ENCODE measurements at places on chromosomes 7 and 10.
A peak's percentile ranks its signal among the peaks of the same experiment; 100 is the strongest.

DNA sequence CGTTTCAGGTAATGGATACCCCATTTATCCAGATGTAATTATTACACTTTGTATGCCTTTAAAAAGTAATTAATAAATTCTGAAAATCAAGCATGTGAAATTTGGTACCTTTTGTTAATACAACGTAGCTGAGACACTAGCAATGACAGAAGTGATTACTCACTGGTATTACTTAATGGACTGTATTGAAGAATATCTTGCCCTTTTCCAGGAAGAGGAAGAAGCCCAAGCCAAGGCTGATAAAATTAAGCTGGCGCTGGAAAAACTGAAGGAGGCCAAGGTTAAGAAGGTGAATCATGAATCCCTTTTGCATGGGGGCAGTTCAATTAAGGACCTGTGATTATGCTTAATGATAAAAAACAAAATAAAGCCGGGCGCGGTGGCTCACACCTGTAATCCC lies 64.8 kb downstream of the APBB1IP start:
- no peak for DNase-seq

GRCh38 chr7:28989211-28989980 lies 31.3 kb upstream of the TRIL start:
- no peak for DNase-seq

GRCh38 chr7:40551685-40552576 lies 417.1 kb downstream of the SUGCT start:
- no peak for DNase-seq

- peak; percentile 15 for DNase-seq
Observed at GRCh38 chr7:141700848-141701371, 1.1 kb downstream of the DENND11 start.

- DNase-seq: no peak
Observed at GRCh38 chr10:44298713-44299112, 86.2 kb downstream of the CXCL12 start.

DNA sequence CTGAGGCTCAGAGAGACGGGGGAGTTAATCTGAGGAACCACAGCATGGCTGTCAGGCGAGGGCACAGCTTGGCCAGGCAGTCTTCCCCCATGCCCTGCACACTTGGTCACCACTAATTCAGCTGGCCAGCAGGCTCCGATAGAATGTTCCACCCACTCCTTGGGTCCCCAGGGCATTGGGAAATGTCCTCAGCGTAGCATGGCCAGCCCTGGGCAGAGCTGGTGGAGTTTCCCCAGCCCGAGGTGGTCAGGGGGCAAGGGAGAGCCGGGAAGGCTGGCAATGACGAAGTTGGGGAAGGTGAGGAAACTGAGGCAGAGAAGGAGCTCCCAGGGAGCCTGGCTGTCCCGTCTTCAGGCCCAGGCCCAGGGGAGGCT lies 12.1 kb upstream of the GRIFIN start:
- DNase-seq: no peak

All from T47D (cell line).